ENCODE measurements at places on chromosomes 12 and 14. TPM values are rescaled to one million over a fixed set of nuclear protein-coding genes. Genes with fewer than 3 reads are reported as not detected.

GRCh38 chr12:110349514-110350151 lies 53.9 kb downstream of the ANAPC7 start:
- peak; percentile 49 for DNase-seq

OR10G2 gene
- total RNA-seq, result not detected

GEMIN2 gene
- 32.7 TPM for total RNA-seq

TCL1B gene
- 0.83 TPM for total RNA-seq

RNASE1 gene
- not detected for total RNA-seq
